ENCODE measurements at places on chromosomes 11 and 22.

GRCh38 chr11:18495271-18495670 is 31.5 kb downstream of the TSG101 start:
- DNase-seq, result no peak

GRCh38 chr11:61569701-61570100 is 11.2 kb downstream of the SYT7 start:
- no peak for DNase-seq

- no peak for DNase-seq
Measured at GRCh38 chr11:257766-258493, 20.3 kb upstream of the NLRP6 start.

DNA sequence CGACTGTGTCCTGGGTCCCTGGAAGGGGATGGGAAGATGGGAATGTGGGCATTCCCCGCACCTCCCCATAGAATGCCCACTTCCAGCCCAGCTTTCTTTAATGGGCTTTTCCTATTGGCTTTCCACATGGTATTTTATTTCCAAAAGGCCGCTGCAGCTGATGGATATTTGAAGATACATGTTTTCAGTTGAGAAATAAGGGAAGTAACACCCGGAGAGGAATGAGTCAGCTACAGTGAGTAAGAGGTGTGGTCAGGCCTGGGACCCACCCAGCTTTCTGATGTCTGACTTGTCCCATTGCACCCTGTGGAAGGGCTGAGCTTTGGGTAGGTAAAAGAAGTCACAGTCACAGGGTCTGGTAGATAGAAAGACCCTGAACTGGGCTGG is 476.9 kb downstream of the MIAT start:
- DNase-seq, result no peak

DNA sequence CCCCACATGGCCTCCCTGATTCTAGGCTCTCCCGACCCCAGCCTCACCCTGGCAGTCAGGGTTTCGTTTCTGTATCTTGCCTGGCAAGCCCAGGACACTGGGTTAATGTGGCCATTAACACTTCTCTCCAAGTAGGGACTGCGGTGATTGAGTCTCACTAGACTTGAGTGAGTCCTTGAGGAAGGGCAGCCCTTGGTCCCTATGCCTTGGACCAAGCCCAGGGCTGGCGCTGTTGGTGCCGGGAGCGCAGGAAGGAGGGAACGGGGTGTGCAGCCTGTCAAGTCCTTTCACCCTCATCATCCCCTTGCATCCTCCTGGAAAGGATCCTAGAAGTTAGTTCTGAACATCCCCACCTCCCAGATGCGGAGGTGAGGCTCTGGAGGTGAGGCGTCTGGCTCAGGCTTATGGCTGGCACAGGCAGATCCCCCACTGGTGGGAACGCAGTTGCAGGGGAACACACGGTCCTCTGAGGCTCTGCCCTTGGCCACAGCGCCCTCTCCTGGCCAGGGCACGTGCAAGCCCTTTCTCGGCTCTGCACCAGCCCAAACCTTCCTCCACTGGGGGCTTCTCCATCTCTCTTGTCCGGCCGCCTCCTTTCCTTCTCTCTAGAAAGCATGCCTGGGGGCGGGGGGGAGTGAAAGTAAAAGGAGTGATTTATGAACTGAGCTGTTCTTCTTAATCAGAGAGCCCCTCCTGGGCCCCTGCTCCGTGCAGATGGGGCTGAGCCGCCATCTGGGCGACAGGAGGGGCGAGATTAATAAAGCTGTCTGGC is 56.7 kb downstream of the TP53I11 start:
- no peak for DNase-seq

DNA sequence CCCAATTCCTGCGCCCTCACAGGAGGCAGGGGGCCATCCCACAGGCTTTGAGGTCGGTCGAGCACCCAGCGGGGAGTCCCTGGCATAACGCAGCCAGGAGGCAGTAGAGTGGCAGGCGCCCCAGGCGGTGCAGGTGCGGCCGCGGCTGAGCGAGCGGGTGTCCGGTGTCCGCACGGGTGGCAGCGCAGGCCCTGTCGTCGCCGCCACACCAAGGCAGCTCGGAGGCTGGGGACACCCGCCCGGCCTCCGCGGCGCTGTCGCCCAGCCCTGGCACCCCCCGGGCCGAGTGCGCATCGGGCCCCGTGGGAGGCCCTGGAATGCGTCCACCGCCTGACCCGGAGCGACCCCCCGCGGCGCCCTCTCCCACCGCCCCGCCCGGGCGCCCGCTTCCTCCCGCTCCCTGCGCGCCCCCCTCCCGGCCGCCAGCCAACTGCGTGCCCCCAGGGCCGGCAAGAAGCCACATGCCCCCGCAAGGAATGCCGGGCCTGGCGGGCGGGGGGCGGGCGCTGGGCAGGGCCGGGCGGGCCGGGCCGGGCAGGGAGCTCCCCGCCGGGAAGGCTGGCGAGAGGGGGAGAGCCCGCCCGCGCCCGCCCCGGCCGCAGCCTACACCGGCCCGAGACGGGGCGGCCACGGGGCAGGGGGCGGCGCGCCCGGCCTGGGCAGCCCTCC is 33.9 kb downstream of the PRDM11 start:
- DNase-seq, result no peak

DNA sequence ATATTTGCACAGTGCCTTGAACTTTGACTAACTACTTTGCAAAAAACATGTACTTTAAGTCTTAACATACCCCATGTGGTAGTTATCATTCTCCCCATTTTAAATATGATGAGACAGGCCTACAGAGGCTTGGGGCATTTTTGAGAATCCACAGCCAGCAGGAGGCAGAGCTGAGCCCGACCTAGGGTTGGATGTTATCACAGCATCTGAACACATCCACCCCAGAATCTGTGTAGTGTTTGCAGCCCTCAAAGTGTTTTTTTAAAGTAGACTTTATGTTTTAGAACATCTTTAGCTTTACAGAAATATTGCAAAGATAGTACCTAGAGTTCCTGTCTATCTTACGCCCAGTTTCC is 17.6 kb downstream of the OTOG start:
- DNase-seq, result no peak

DNA sequence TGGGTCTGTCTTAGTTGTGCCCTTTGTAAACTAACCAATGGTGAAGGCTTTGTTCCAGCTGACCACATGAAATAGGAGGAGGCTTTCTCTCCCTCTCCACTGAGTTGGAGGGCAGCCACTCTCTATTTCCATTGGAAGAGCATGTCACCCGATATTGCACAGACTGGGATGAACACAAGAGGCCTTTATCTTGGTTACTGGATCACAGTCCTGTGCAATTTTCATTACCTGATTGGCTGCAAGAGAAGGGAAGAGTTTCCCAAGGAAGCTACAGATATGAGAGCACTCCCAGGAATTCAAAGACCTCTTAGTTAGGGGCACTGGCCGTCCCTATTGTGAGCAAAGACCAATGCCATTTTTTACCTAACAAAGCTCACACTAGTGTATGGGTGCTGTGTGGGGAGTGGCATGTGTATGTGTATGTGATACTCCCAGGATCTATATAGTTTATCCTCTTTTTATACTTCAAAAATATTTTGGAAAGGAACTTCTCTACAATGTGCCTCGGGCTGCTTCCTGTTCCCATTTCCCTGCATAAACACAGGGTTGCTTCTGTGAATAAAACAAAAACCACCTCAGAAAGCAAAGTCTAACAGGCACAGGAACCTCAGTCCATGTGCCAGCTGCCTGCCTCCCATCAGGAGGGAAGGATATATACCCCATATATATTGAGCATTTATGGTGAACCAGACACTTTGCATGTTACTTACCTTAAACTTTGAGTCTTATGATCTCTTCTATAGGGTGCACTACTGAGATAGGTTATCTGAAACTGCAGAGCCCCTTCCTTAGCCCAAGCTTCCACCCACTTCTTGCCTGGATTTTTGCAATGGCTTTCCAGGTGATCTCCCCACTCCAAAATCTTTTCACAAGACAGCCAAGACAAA is 126.5 kb downstream of the RASSF10 start:
- DNase-seq, result no peak

DNA sequence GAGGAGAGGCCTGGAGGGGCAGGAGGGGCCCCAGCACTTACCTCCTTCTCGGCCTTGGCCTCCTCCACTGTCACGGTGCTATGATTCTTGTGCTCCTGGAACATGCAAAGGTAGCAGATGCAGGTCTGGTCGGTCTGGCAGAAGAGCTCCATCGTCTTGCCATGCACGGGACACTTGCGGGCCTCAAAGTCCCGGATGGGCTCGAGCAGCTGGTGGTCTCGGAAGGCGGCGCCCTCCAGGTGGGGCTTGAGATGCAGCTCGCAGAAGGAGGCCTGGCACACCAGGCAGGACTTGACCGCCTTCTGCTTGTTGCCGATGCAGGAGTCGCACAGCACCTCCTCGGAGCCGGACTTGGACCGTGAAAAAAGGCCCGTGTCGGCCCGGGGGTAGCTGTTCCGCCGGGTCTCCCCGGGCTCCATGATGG is 714 bp downstream of the TRIM29 start:
- DNase-seq, result peak; percentile 66

- DNase-seq, result no peak
Measured at GRCh38 chr11:67024966-67025365, 2.0 kb downstream of the SYT12 start.

DNA sequence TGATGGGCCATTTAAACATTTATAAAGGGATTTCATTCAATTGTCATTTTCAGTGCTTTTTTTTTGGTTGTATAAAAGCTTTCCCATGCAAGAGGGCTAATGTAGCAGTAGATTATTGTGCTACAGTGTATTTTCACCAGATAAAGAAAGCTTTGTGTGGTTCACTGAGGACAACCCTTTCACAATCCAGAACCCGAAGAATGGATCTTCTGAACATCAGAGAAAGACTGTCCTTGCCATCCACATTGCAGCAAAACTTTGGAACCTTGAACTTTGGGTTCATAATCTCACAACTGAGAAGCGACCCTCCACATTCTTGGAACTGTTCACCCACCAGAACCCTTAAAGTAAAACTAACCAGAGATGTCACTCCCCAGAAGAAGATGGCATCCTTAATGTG is 9.3 kb downstream of the APOBEC3H start:
- DNase-seq, result no peak

DNA sequence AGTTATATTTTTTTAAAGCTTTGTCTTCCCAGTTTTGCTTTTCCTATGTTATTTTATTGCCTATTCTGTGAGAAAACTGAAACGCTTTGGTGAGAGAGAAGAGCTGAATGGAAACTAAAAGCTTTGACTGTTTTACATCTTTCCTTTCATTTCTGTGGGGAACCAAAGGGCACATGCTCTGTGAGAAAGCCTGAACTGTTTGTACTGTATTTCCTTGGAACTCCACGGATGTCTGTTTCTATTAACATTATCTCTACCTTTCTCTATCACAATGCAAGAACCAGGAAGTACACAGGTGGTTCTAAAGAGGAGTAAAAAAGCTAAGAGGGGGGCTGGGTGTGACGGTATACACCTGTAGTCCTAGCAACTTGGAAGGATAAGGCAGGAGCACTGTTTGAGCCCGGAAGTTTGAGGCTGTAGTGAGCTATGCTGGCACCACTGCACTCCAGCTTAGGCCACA is 43.8 kb downstream of the CELF1 start:
- no peak for DNase-seq

DNA sequence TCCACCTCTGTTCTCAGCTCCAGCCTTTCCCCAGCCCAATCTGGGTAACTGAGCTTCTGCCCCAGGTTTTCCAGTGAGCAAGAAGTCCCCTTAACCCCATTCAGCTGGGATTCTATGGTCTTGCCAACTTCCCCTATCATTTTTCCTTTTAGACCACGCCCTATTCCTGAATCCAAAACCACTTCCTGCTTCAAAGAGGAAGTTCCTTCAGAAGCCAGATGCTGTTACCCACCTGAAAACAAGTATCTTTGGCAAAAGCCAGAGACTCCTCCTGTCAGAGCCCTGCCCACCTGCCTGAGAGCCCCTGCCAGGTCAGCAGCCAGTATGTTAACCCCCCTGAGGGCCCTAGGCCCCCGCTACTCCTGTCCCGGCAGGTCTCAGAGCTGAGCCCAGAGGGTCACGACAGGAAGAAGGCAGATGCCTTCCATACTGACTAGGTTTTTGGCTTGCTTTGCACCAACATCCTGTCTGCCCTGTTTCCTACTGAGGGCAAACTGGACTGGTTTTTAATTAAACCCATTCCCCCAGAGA is 20.3 kb upstream of the MICAL2 start:
- peak; percentile 62 for DNase-seq

DNA sequence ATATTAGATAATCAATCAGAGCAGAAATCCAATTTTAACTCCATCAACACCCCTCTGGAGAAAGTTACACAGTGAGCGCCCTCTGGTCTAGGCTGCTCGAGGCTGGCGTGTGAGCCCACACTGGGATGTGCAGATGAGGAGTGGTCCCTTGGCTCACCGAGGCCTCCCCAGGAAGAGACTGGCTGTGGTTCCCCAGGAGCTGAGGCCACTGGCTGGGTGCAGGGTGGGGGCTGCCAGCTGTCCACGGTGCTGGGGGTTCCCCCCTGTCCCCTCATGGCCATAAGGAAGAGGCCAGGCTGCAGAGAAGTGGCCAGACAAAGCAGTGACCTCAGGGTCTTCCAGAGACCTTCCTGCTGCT is 750.7 kb downstream of the BRD1 start:
- no peak for DNase-seq

GRCh38 chr11:111047374-111047773 is 198.2 kb upstream of the POU2AF2 start:
- no peak for DNase-seq
